ENCODE measurements at places on chromosomes 5 and 9.

- no peak for DNase-seq
Measured at GRCh38 chr5:149237662-149238061, 34.0 kb upstream of the AFAP1L1 start.

DNA sequence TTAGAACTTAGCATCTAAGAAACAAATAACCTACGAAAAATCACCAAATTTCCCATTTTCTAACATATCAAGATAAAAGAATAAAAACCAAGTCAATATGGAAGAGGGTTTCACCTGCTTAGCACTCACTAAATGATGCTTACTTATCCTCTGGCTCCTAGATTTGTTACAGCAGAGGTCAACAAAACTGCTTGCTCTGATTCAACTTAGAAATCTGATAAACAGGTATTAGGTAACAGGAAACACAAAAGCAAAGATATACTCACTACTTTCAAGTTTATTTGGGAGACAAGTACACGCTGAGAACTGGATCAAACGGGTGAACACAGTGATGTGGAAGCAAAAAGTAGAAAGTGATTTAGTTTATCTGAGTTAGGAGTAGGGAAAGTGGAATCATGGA is 235.7 kb upstream of the TARS1 start:
- DNase-seq: no peak

- DNase-seq: no peak
Measured at GRCh38 chr9:77819657-77820056, 171.5 kb upstream of the GNA14 start.

DNA sequence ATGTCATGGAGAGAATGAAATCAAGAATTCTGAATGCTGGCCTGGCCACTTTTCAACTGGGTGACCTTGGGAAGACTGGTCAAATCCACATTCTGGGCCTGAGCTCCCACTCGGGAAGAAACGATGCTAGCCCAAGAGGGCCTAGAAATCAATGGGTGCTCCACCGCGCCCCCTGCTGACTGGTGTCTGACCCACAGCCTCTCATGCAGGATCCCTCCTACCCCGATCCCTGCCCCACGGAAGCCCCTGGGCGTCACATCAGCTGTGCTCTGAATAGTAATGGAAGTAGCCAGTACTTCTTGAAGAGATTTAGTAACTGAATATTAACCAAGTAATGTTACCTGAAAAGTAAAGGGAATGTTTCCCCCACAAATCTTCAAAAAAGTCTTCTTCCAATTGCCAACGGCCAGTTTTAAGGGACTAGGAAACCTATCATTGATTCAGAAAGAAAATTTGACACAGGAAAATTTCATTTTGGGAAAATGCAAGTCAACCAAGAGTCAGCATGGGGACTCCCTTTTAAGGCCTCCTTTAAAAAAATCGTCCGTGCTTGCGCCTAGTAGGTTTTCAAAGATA is 43.9 kb downstream of the CRB2 start:
- DNase-seq: peak; percentile 22

DNA sequence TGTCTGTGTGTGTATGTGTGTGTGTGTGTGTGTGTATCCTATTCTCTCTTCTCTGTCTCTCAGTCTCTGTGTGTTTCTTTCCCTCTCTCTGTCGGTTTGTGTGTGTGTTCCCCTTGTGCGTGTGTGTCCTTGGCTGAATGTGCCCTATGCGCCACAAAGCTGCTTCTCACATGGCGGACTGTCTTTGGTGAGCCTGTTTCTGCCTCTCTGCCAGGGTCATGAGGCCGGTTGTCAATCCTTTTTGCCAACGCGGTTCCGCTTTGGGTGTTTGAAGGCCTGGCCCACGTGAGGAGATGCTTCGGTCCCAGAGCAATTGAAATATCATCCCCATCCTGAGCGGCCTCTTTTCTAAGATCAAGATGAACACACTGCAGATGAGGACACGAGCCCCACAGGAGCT is 476.0 kb downstream of the SPATA31A7 start:
- no peak for DNase-seq

DNA sequence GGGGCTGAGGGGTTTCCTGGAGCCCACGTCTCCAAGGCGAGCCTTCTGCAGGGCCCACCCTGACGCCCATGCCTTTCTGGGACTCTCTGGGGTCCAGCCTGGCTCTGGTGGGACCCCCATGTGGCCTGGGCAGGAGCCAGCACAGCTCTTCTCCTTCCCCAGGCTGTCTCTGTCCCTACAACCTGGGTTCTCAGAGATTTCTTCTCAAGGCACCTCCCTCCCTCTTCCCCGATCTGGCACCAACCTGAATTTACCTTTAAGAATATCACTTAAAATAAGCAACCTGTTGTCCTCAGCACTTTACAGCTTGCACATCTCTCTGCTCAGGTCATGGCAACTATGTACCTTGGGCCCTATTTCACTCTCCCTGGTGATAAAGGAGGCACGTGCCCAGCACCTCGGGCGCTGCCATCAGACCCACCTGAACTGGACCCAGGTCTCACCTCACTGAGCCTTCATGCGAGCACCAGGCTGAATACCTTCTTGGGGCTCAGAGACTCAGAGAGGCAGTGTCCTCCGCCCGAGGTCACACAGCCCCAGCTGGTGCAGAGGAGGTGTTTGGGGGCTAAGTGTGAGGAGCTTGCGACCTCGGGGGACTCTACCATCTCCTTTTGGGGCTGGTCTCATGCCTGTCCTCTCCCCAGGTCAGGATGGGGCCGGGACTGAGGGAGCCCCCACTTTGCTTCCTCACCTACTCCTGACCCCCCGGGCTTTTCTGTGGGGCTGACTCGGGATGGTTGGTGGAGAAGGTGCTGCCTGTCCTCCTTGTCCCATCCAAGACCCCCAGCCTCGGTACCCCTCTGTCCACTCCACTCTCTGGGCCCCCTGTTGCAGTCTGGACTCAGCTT is 217.7 kb downstream of the C9orf50 start:
- no peak for DNase-seq

DNA sequence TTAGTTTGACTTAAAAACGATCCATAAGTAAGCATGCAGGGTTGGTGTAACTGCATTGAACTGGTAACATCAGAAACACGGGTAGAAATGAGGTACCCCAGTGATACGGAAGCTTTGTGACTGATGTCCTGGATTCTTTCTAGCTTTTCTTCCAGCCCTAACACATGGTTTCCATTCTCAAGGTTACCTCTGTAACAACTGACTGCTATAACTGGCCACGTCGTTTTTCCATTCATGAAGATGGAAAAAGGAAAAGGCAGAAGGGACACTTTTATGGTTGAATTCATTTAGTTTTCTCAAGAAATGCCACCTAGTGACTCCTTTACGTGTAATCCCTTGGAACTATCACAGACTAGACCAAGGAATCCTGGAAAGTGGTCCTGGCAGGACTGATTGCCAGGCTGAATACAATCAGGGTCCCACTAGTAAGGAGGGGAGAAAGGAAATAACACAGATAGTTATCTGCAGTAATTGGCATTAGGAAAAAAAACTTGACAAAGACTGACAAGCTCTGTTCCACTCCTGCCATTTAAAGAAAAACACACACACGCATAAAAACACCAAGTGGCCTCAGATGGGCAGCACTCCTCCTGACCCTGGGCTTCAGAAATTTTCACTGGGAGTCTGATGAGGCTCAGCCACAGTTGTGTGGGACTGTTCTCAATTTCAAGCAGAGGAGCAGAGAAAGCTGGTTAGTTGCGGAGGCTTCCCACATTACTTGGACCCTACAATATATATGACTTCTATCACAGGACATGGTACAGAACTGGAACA is 77.5 kb upstream of the ZNF169 start:
- no peak for DNase-seq

GRCh38 chr5:154334406-154335064 is 111.3 kb upstream of the SAP30L start:
- no peak for DNase-seq

GRCh38 chr9:134167530-134167931 is 3.2 kb upstream of the RNU6ATAC start:
- no peak for DNase-seq

- DNase-seq: peak; percentile 23
Measured at GRCh38 chr9:26656003-26656870, 236.4 kb downstream of the CAAP1 start.

DNA sequence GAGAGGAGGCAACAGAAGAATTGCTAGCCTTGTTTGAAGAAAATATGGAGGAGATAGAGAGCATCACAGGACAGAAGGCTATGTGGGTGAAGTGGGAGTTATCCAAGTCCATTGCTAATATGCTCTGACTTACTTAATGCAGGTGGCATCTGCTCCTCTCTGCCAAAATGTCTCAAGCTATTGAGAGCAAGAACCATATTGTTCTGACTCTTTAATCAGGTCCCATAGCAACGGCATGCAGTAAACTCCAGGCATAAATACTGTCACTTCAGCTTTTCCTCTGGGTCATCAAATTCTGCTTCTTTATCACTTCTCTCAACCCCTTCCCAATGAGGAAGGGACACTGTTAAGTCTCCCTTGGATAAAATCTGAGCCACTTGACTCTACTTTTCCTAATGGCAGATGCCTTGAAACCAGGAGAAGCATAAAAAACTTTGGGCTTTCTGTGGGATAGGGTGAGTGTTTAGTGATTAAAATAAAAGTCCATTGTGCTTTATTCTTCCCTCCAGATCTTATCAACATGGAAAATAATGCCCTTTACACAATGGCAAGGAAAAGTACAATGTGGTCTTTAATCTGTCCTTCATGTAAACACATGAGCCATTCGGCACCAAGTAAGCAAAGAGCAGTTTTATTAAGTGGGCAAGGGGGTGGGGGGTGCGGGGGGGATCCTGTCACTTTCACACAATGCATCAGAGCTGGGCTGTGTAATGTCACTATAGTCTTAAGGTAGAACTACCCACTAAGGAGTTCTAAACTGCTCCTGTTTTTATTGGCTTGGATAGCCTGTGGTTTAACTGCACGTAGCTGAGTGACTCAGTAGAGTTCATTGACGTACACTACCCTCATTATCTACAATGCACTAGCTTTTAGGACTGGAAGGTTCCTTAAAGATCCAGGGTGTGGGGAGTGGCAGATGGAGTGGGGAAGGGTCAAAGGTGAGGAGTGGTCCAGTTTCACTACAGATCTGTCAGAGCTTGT is 71.0 kb upstream of the TARS1 start:
- DNase-seq: peak; percentile 56

DNA sequence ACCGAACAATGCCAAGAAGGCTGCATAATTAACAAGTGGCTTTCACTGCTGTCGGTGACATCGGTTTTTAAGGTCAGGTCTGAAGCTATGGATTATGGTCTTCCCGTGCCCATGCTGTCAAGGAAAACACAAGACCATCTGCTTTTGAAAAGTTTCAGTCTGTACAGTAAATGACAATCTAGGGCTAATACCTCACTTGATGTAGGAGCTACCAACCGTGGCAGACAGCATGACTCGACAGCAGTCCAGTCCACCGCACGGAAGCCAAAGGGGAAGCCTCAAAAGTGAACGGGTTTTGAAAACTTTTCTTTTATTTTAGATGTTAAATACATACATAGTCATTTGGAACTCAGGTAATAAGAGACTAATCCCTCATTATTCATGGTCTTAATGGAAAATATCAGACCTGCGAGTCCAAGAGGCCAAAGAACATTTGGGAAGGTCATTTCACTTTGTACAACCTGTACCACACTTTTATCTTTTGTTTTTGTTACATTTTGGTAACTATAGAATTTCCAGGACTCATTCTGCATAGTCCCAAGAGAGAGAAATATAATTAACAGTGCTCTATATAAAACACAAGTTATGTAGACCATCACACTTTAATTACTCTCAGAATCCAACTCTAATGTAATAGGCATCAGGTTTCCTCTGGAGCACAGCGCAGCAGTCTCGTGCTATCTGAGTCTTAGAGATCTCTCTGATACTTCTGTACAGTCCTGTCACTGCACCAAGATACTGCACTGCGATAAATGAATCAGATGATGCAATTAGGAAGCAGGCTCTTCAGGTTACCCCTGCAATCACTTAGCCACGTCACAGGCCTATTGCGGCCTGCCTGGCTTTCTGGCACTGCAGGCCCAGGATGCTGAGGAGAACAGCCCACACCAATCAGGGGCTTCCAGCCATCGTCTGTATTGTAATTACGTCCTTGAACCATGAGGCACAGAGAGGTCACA is 184.9 kb downstream of the FANCC start:
- no peak for DNase-seq

DNA sequence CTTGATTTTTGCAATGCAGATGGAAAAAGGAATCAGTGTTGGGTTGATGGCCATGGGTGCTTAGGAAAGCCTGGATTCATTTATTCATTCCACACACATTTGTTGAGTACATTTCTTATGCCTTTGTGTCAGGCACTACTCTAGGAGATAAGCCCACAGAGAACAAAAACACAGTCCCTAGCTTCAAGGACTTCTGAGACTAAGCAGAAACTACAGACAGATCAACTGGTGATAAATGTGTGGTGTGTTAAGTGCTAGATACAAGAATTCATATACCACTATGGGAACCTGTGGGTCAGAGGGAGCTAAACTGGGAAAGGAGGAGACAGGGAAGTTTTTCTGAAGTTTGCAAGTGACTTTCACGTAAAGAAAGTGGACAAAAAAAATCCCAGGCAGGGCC is 119.9 kb downstream of the CEMIP2 start:
- no peak for DNase-seq

DNA sequence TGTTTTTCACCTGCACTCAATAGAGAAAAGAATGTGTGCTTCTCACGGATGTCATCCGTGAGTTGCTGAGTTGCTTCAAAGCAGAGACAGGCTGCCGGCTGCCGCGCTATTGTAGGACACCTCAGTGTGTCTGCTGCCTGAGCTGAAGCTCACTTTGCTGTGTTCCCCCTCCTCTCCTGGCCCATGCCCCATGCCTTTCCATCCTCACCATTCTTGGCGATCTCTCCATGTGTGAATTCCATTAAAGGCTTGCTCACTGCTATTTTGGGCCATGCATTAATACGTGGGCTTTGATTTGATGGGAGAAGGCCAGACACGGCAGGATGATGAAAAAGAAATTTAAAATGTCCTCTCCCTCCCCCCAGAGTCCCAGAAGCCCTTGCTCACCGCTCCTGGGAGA is 14.5 kb downstream of the ADAM19 start:
- no peak for DNase-seq

- DNase-seq: no peak
Measured at GRCh38 chr5:146213210-146213826, 9.9 kb downstream of the RBM27 start.

DNA sequence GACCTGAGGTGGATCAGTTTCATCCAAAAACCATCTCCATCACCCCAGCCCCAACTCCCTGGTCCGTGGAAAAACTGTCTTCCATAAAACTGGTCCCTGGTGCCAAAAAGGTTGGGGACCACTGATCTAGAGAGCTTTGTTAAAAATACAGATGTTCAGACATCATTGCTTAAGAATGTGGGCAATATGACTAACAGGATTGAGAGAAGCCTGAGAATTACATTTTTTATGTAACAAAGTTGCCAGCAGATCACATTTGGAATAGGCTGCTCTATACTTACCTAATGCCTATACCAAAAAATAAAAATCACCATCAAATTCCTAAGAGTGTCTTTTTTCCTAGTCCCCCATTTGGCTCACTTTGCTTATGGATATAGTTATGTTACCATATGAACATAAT is 143.3 kb downstream of the RAPGEF6 start:
- no peak for DNase-seq

Measured in HTR-8/SVneo (cell line).